Psoas muscle (tissue), 8 donors: ENCODE measurements at places on chromosomes 6 and 20. TPM values are rescaled to one million over a fixed set of nuclear protein-coding genes. Genes with fewer than 3 reads are reported as not detected.

The HTR1E gene
- polyA plus RNA-seq: not detected

DNA sequence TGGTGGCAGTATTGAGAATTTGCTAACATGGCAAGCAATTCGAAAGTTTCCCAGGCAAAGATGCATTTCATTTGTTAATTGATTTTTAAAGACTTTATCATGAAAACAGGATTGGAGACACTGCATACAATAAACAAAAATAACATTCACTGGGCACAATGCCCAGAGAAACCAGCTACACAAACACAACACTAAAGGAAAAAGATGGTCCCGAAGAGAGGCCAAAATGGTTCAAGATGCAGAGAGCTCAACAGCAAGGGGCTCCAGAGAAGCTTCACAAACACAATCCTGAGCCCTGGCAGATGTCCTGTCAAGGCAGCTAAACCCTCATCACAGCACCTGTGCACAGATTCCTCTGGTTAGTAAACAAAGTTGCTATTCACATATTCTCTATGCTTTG, 79.3 kb downstream of the INSM1 start:
- DNase-seq: no peak

The PTK6 gene
- polyA plus RNA-seq: 0.04 TPM

GRCh38 chr6:108380876-108381275, 86.0 kb downstream of the AFG1L start:
- DNase-seq: no peak

DNA sequence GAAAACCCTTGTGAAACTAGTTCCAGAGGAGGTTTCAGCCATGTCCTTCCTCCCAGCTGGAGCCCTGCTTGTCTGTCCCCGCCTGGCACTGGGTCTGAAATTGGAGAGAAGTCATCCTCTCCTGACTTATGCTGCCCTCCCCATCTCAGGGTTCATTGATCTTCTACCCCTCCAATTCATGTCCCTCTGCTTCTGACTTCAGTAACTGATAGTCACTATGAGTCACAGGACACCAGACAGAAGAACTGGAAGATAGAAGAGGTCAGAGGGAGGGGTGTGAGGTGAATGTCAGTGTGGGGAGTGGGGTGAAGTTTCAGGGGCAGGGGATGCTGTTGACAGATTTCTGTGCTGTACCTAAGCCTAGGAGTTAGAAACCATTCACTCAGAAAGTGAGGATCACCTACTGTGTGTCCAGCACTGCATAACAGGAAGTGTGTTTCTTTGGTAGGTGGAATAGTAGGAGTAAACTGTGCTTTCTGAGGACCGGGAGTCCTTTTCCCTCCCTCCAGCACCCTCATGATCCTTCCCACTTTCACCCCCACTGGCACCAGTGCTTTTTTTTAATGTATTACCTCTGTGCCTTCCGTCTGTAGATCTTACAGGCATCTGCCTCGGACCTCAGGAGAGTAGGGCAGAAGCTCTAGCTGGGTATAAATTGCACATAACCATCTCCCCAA, 627 bp upstream of the RPP21 start:
- no peak for DNase-seq

DNA sequence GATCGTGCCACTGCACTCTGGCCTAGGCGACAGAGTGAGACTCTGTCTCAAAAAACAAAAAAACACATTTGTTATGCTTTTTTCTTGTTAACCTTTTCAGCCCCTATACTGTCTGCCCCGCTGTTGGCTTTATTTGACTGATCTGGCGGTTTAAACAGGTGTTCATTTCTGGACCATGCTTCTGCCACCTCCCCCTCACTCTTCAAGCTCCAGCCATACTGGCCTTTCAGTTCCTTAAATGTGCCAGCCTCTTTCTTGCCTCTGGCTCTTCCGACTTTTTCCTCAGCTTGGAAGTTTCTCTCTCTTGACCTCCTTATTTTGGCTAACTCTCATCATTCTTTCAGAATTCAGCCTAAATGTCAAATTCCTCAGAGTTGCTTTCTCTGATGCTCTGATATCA, 35.2 kb upstream of the TXLNB start:
- no peak for DNase-seq

The HLA-DQB2 gene
- not detected for polyA plus RNA-seq

- no peak for DNase-seq
Measured at GRCh38 chr20:5197847-5198650, 71.2 kb downstream of the CDS2 start.

- DNase-seq: no peak
Measured at GRCh38 chr6:53869964-53870363, 75.2 kb downstream of the LRRC1 start.

DNA sequence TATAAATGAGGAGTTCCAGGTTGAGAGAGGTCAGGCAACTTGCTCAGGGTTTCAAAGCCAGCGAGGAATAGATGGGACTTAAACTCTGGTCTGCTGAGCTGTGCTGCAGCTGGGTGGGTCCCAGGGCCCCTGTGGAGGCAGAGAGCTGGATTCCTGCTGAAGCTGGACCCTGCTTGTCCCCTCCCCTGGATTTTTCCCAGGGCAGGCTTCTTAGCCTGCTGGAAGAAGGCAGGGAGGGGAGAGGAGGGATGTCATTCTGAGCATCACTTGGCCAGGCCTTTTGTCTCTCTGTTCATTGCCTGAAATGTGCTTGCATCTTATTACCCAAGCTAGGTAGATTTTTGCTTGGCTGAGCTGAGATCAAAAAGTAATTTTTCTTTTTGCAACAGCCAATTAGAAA, 133.7 kb downstream of the DHX35 start:
- no peak for DNase-seq

The ZDHHC14 gene
- polyA plus RNA-seq: 2.5 TPM

DNA sequence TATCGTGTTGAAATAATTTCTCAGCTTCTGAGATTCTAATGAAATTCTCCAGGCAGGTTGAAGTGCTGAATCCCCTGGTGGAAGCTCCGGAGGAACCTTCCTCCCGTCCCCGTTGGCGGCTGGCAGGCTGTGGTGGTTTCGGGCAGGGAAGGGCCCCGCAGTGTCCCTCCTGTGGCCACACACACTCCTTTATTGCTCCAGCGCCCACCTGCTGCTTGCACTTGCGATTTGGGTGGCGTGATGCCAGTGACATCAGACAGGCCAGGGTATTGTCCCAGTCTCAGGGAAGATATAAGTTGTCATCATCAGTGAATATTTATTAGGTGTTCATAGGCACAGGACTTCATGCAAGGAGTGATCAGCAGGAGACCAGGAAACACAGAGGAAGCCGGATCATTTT, 530.4 kb downstream of the QKI start:
- peak; percentile 47 for DNase-seq

- no peak for DNase-seq
Measured at GRCh38 chr20:60302875-60303274, 344.7 kb downstream of the CDH26 start.

- peak; percentile 43 for DNase-seq
Measured at GRCh38 chr20:23340524-23340923, 10.1 kb upstream of the NXT1 start.

The MYLK2 gene
- polyA plus RNA-seq: 273 TPM

DNA sequence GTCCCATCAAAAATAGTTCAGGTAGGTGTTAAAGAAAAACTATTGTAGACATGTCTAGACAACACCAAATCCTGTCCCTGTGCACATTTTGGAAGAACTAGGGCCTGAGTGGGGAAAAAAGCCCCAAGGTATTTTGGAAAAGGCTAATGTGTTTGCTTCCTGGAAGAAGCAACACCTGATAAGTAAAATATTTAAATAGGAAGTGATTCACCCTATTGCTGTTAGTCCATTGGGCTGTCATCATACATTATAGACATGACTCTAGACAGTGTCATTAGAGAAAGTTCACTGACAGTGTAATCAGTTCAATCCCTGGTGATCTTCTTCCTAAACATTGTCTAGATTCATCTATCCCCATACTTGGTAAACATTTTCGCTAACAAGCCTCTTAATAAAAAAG, 465.3 kb downstream of the CBLN4 start:
- no peak for DNase-seq

DNA sequence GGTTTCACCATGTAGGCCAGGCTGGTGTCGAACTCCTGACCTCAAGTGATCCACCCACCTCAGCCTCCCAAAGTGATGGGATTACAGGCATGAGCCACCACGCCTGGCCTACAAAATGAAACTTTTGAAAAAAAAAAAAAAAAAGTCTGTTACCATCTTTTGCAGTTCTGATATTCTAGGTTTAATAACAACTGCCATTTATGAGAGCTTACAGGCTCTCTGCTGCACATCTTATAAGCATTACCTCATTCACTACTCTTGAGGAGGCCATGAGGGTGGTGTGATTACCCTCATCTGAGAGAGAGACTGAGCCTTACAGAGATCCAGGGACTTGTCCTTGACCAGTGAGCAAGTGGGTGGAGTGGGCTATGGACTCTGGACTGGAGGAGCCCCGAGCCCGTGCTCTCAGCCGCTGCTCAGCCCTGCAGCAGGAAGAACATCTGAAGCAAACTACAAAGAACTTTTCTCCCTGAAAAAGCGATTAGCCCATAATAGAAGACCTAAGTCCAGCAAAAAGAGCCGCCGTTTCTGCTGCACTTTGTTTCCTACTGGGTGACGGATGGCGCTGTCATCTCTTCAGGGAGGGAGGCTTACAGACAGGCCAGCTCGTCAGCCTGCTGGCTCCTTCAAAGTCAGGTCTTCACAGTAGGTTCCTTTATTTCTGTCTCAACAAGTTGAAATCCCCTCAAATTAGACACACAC, 119.8 kb upstream of the AKAP12 start:
- DNase-seq: no peak

The ARMH2 gene
- polyA plus RNA-seq: not detected

The CST1 gene
- not detected for polyA plus RNA-seq

DNA sequence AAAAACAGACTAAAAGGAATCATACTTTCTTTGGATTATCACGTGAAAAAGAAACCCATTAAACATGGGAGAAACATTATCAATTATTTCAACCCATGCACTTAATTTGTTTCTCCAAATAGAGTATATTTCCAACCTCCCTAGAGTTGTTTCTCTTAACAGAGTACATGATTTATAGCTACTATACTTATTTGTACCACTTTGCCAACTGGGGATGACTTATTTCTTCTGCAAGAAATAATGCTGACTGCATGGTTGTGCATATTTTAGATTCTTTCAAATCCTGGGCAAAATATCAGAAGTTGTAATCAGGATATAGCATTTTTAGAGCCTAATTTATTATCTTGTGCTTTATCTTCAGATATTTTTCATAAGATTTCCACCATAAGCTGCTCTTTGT, 629.1 kb upstream of the EYS start:
- no peak for DNase-seq

The BEND3 gene
- 1.0 TPM for polyA plus RNA-seq

DNA sequence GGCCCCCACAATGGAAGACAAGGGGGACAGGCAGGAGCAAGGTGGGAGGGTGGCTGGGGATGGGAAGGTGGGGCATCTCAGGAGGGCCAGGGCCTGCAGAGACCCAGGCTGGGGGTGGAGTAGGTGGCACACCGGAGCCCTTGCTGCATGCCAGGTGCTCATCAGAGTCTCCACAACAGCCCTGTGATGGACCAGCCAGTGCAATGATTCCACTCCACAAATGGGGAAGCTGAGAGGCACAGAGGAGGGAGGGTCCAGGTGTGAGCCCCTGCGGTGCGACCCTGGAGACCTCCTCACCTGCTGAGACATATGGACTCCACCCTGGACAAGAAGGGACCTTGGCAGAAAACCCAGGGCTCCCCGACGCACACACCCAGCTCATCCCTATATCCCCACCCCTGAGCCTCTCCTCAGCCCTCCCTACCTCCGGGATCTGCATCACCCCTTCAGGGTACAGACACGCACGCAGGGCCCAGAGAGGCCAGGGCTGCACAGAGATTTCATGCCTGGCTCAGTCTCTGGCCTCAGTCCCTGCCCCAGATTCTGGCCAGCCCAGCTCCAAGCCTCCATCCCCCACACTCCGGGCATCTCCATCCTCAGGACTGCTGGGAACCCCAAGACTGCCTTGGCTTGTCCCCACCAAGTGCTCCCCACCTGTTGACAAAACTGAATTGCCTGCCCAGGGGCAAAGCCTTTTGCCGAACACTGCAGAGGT, 7.1 kb upstream of the GRM4 start:
- peak; percentile 42 for DNase-seq

The KCNK15 gene
- polyA plus RNA-seq: 0.08 TPM

GRCh38 chr6:16773362-16773761, 12.1 kb upstream of the ATXN1 start:
- DNase-seq: no peak

- DNase-seq: peak; percentile 60
Measured at GRCh38 chr6:163490826-163491577, 76.5 kb downstream of the QKI start.

DNA sequence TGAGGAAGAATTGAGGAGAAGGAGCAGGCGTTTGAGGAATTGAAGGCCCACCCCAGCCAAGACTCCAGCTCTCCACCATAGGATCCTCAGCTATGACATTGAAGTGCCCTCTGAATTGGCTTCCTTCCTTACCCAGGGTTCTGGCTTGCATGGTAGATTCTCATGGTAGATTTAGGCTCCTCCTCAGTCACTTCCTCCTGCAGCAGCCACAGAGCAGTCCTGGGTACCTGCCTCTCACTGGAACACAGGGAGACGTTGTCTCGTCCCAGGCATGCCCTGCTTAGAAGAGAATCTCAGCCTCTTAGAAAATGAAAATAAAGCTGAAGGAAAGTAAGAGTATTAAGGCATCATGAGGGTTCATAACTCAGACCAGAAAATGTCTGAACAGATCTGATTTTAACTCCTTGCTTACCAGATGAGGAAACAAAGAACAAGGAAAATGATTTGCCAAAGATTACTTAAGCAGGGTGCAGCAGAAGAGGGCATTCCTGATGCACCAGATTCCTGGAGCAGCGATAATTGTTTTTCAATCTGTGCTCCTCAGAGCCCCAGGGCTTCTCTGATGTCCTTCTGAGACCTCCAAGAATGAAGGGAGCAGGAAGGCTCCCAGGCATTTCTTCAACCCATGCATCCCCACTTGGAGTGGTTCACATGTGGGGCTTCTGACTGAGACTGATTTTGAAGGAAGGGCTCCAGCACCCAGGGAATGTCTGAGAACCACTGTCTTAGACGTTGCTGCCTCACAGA, 219.8 kb downstream of the HIVEP2 start:
- DNase-seq: no peak

GRCh38 chr20:5474646-5475550, 158.1 kb upstream of the PROKR2 start:
- no peak for DNase-seq

DNA sequence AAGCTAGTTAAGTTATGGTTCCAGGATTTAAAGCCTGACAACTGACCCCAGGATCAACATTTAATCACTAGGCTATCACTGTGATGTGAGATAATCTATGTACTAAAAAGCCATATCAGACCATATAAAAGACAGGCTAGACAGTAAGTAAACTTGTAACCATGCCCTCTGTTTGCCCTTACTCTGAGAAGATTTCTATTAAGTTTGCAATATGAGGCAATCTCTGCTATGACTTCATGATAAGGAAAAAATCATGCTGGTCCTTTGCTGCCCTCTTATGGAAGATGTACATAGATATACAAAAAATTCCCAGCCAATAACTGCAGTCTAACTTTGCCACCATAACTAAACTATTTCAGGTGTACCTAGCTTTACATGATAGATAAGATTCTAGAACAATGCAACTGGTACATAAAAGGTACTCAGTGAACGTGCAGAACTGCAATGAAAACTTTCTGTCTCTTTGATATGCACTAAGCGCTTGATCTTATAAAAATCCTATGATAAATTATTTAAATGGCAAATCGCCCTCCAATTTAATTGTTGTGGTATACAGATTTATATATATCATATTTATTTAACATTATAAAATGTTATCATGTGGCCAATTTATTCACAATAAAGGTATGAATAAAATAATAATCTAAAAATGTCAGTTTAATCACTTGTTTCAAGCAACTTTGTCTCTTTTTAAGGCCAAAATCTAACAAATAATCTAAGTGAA, 70.5 kb downstream of the FAM217A start:
- no peak for DNase-seq
